ENCODE measurements at places on chromosomes 12 and 14. TPM values are rescaled to one million over a fixed set of nuclear protein-coding genes. Genes with fewer than 3 reads are reported as not detected.

Gene KLRC1
- not detected for total RNA-seq

Gene PDZRN4
- 0.14 TPM for total RNA-seq

Gene AICDA
- total RNA-seq, result not detected

Gene AHNAK2
- 2.5 TPM for total RNA-seq

Gene TPH2
- not detected for total RNA-seq

Gene HOTAIR
- total RNA-seq, result not detected

Gene RTL1
- total RNA-seq, result not detected

Gene RBP5
- total RNA-seq, result 0.47 TPM

Gene STXBP6
- total RNA-seq, result 21.7 TPM

Gene P2RX2
- total RNA-seq, result not detected

Gene PLBD2
- total RNA-seq, result 28.9 TPM

Gene COX8C
- 1.3 TPM for total RNA-seq

Gene IL22
- not detected for total RNA-seq

GRCh38 chr14:75577729-75578101 lies 705 bp upstream of the FLVCR2 start:
- H3K27me3 ChIP-seq, result no peaks in the 10 kb centered on the region
- H3K27ac ChIP-seq, result peak overlapping the region; percentile 87
- no peaks in the 10 kb centered on the region for H3K36me3 ChIP-seq
- H3K4me3 ChIP-seq, result peak overlapping the region; percentile 73

DNA sequence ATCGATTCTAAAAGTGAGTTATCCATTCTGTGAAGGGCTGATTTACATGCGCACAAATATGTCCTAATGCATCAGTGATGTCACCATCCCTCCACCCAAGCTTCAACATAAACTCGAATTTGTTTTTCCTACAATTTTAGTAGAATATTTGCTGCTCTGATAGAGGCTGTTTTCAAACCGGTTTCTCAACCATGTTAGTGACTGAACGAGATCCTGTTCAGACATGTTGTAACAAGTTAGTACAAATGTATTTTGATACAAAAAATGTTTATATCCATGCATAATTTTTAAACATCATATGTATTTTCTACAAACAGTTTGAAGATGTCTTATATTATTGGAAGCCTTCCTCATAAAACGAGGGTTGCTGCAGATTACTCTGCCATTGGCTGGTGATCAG lies 12.7 kb upstream of the PRB2 start:
- H3K27ac ChIP-seq, result no peak overlapping the region
- no peaks in the 10 kb centered on the region for H3K4me1 ChIP-seq
- H3K4me3 ChIP-seq, result no peak overlapping the region
- no peaks in the 10 kb centered on the region for H3K36me3 ChIP-seq

- H3K27me3 ChIP-seq, result peaks cover 3% of the 10 kb centered on the region
- no peaks in the 10 kb centered on the region for H3K36me3 ChIP-seq
- H3K27ac ChIP-seq, result no peak overlapping the region
- no peak for DNase-seq
Measured at GRCh38 chr14:22630486-22630885, 13.7 kb downstream of the OR6J1 start.

GRCh38 chr14:35682802-35683201 lies 126.3 kb downstream of the RALGAPA1 start:
- no peaks in the 10 kb centered on the region for H3K4me1 ChIP-seq
- no peak overlapping the region for H3K4me3 ChIP-seq
- H3K27me3 ChIP-seq, result no peaks in the 10 kb centered on the region
- no peak overlapping the region for H3K27ac ChIP-seq
- peaks cover 42% of the 10 kb centered on the region for H3K36me3 ChIP-seq

DNA sequence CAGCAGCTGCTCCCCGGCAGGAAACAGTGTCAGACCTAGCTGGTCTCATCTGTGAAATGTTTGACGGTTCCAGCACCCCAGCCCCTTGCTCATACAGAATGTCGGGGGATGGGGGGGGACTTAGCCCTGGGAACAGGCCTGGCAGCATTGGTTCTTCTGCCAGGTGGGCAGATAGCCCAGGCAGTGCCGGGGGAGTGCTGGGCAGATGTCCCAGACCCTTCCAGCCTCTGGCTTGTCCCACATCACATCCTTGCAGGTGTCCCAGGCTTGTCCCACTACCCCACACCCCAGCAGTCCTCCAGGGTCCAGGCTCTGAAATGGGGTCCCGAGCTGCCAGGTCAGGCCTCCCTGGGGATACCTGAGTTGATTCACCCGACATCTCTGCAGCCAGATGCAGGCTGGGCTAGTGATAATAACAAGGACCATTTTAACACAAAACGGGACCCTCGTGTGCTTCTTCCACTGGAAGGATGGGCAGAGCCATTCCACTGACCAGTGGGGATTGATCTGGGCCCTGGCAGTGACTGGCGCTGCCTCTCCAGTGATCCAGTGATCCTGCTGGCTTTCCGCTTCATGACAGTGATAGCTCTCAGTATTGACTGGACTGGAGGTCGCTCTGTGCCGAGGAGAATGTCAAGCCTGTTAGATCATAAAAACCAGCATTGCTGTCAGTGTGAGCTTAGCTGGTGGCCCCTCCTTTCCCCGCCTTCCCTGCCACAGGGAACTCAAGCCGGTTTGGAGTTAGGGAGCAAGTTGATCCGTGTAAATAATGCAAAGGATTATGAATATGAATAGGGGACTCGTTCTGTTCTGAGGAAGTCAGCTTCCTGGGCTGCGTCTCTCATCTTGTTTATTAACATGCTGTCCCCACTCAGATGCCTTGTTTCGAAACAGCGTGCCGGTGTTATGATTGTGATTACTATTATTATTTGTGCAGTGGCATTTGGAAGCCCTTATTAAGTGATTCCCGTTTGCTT lies 180.6 kb downstream of the AACS start:
- H3K27ac ChIP-seq, result no peak overlapping the region
- no peak overlapping the region for H3K4me3 ChIP-seq
- peaks cover 62% of the 10 kb centered on the region for H3K27me3 ChIP-seq
- H3K4me1 ChIP-seq, result no peaks in the 10 kb centered on the region
- no peaks in the 10 kb centered on the region for H3K36me3 ChIP-seq
- no peak for DNase-seq

GRCh38 chr14:20606190-20606901 lies 15.2 kb upstream of the RNASE12 start:
- H3K27ac ChIP-seq, result no peak overlapping the region
- no peaks in the 10 kb centered on the region for H3K36me3 ChIP-seq
- DNase-seq, result no peak
- H3K4me1 ChIP-seq, result peaks cover 19% of the 10 kb centered on the region
- no peak overlapping the region for H3K4me3 ChIP-seq

- no peak for DNase-seq
- H3K27me3 ChIP-seq, result peaks cover 97% of the 10 kb centered on the region
- no peaks in the 10 kb centered on the region for H3K36me3 ChIP-seq
- no peaks in the 10 kb centered on the region for H3K4me1 ChIP-seq
Measured at GRCh38 chr12:112860181-112860580, 46.6 kb upstream of the OAS1 start.

DNA sequence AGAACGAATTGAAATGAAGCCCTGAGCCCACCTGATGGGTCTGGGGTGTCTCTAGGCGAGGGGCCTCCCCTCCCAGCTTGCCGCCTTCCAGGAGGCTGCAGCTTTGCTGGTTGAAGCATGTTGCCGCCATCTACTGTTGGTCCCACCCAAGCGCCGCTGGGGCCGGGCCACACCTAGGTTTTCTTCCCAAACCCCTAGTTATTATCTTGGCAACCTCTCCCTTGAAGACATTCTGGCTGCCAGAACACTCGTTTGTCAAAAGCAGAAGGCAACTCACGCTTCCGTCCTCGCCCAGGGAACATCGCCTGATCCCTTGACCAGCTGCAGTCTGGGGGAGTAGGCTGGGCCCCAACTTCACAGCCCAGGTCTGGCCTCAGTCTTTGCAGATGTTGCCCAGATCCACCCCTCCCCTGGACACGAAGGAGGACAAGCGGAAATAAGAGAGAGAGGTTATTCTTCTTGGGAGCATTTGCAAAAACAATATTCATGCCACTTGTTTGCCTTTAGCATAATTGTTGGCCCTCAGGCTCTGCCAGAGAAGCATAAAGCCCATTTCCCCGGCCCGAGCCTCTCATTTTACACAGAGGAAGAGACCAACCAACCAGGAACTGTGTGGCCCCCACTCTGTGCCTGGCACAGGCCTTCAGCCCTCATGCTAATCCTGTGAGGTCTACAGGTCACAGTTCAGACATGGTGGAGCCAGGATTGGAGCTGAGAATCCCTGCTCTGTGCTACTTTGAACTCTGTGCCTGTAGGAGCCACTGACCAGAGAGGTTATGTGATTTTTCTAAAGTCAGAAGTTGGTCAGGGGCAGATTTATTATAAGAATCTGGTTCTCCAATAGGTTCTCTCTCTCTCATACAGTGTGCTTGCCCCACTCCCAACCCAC lies 6.8 kb downstream of the EMP1 start:
- peak; percentile 62 for DNase-seq
- peak overlapping the region; percentile 71 for H3K4me3 ChIP-seq
- H3K27ac ChIP-seq, result peak overlapping the region; percentile 94
- H3K36me3 ChIP-seq, result no peaks in the 10 kb centered on the region

DNA sequence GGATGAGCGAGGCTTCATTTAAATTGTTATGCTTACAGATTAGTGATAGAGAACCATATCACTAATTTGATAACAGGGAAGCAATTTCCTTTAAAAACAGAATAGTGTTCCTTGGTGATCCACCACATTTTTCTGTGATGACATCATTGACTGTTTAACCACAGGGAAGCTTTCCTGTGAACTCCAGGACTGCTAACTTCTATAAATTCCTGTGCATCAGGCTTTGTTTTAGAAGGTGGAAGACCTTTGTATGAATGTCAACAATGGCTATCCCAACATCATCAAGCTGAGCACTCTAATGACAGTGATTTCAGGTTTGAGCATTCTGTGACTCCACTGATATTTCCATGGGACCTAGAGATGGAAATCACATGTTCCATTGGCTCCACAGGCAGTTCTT lies 177.1 kb downstream of the RMST start:
- no peaks in the 10 kb centered on the region for H3K4me1 ChIP-seq
- no peak for DNase-seq
- H3K36me3 ChIP-seq, result no peaks in the 10 kb centered on the region
- no peaks in the 10 kb centered on the region for H3K27me3 ChIP-seq
- no peak overlapping the region for H3K4me3 ChIP-seq

DNA sequence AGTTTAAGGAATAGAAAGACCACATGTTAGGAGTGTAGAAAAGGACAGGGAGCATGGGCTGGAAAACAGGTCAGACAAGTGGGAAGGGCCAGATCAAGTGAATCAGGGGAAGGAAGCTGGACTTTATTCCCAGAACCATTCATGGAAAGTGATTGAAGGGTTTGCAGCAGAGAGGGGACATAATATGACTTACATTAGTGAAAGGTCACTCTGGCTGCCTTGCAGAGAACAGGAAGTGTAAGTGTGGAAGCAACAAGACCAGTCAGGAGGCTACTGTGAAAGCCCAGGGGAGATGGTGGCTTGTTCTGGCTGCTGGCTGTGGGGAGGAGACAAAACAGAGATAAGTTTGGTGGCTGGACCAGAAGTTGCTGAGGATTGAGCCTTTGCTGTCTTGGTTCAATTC lies 69.1 kb downstream of the VCPKMT start:
- no peaks in the 10 kb centered on the region for H3K27me3 ChIP-seq
- peaks cover 40% of the 10 kb centered on the region for H3K4me1 ChIP-seq
- no peaks in the 10 kb centered on the region for H3K36me3 ChIP-seq
- no peak for DNase-seq

- no peaks in the 10 kb centered on the region for H3K36me3 ChIP-seq
- no peaks in the 10 kb centered on the region for H3K27me3 ChIP-seq
- DNase-seq, result no peak
- H3K4me1 ChIP-seq, result no peaks in the 10 kb centered on the region
- H3K4me3 ChIP-seq, result no peak overlapping the region
Measured at GRCh38 chr12:80129895-80130530, 30.7 kb downstream of the OTOGL start.

GRCh38 chr14:31712244-31713127 lies 151.3 kb downstream of the NUBPL start:
- H3K27ac ChIP-seq, result no peak overlapping the region
- H3K4me3 ChIP-seq, result no peak overlapping the region
- no peaks in the 10 kb centered on the region for H3K27me3 ChIP-seq
- H3K4me1 ChIP-seq, result peaks cover 7% of the 10 kb centered on the region
- DNase-seq, result no peak

GRCh38 chr12:46217541-46218321 lies 51.1 kb downstream of the SLC38A1 start:
- H3K4me1 ChIP-seq, result peaks cover 80% of the 10 kb centered on the region
- no peak for DNase-seq
- no peaks in the 10 kb centered on the region for H3K36me3 ChIP-seq
- H3K27ac ChIP-seq, result no peak overlapping the region
- H3K27me3 ChIP-seq, result no peaks in the 10 kb centered on the region

- H3K4me3 ChIP-seq, result no peak overlapping the region
- H3K27me3 ChIP-seq, result no peaks in the 10 kb centered on the region
- DNase-seq, result no peak
- H3K27ac ChIP-seq, result peak overlapping the region; percentile 52
- H3K36me3 ChIP-seq, result peaks cover 99% of the 10 kb centered on the region
Measured at GRCh38 chr14:23078692-23079116, 16.2 kb downstream of the ACIN1 start.

GRCh38 chr12:99977550-99977949 lies 7.2 kb downstream of the ANKS1B start:
- no peak for DNase-seq
- no peaks in the 10 kb centered on the region for H3K4me1 ChIP-seq

DNA sequence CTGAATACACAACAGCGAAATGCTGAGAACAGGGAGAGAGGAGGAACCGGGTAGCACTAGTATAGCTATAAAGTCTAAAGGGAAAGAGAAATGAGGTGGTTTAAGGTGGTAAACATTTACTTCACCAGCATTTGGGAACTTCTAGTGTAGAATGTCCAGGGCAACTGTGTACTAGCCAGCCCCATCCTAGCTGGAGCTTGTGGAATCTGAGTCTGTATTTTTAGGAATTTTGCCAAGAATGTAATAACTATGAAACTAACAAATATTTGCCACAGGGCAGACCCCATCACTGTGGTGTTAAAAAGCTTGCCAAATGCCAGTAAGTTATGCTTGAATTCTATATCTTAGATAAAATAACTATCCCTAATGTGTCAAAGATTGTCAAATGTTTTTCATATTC lies 398.9 kb upstream of the MIS18BP1 start:
- no peak for DNase-seq
- H3K4me3 ChIP-seq, result no peak overlapping the region

- H3K27ac ChIP-seq, result peak overlapping the region; percentile 56
- DNase-seq, result no peak
- peaks cover 7% of the 10 kb centered on the region for H3K36me3 ChIP-seq
- H3K4me1 ChIP-seq, result peaks cover 46% of the 10 kb centered on the region
- H3K4me3 ChIP-seq, result peak overlapping the region; percentile 3
Measured at GRCh38 chr14:60861545-60862140, 119.2 kb downstream of the TRMT5 start.

DNA sequence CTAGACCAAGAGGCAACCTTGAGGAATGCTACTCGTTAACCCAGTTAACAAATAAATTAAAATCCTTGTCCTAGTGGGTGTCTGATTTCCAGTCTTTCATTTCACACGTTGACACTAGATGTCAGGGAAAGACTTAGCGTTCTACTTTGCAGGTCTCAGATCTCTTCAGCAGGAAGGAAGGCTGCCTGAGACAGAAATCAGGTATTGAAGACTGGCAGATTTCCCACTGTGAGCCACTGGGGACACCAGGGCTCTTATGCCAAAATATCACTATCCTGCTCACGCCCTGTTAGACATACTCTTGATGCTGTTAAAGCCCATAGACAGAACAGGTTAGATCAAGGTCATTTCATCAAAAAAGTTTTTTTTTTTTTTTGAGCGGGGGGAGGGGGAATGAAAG lies 33.0 kb downstream of the EMP1 start:
- no peaks in the 10 kb centered on the region for H3K36me3 ChIP-seq
- H3K27me3 ChIP-seq, result no peaks in the 10 kb centered on the region
- no peak overlapping the region for H3K4me3 ChIP-seq
